Progenitor cell of endocrine pancreas (in vitro differentiated cells): ENCODE measurements at places on chromosomes 5 and 9. TPM values are rescaled to one million over a fixed set of nuclear protein-coding genes. Genes with fewer than 3 reads are reported as not detected.

- no peak for DNase-seq
Observed at GRCh38 chr9:133637451-133638055, 1.4 kb downstream of the DBH start.

DNA sequence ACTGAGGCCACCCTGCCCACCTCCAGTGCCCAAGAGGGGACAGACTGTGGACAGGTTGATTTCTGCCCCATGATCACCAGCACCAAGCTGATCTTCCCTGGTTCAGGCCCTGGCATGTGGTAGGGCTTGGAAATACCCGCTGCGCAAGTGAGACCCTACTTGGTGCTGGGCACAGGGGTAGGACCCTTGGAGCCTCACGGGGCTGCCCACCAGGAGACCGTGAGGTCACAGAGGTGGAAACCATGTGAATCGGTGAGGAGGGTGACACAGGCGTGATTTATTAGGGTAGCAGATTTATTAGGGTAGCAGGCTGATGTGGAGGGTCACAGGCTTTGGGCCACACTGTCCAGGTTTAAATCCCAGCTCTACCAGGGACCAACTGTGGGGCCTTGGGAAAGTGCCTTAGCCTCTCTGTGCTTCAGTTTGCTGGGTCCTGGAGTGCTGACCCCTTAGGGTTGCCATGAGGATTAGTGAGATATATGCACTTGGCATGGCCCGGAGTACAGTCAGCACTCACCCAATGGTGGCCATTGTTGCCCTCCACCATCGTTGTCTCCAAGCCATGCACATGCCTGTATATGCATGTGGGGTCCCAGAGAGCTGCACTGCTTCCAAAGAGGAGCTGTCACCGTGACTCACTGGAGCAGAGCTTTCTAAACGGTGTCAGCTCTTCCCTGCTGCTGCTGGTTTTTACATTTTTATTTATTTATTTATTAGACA, 20.9 kb upstream of the DUSP1 start:
- no peak for DNase-seq

GRCh38 chr9:98998441-98999151, 54.9 kb downstream of the COL15A1 start:
- DNase-seq, result peak; percentile 76

DNA sequence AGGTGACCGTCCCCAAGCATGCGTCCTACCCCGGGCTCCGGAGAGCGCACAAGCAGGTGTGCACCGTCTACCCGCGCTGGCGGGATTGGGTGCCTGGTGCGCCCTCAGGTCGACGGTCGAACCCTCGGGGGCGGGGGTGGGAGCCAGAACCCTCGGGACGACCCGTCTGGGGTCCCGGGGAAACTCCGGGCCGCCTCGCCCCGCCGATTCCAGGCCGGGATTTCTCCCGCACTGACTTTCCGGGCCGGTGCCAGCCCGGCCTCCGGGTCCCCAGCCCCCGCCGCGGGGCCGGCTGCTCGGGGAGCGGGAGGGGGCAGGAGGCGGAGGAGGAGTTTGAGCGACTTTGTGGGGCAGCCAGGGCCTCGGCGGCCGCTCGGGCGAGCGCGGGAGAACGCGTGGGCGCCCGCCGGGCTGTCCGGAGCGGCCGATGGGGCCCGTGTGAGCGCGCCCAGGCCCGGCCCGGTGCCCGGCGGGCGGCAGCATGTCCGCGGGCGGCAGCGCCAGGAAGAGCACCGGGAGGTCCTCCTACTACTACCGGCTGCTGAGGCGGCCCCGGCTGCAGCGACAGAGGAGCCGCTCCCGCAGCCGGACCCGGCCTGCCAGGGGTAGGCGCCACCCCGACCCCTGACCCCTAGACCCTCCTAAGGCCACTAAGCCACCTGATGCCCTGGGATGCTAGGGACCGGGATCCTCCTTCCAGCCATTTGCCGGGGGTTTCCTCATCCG, at the start of gene DAB2IP:
Gene DAB2IP (plus strand): TSS at position 340 of the 726 bp plus-strand sequence. CDS start 142 bp downstream, at position 482.
- peak; percentile 63 for DNase-seq

DNA sequence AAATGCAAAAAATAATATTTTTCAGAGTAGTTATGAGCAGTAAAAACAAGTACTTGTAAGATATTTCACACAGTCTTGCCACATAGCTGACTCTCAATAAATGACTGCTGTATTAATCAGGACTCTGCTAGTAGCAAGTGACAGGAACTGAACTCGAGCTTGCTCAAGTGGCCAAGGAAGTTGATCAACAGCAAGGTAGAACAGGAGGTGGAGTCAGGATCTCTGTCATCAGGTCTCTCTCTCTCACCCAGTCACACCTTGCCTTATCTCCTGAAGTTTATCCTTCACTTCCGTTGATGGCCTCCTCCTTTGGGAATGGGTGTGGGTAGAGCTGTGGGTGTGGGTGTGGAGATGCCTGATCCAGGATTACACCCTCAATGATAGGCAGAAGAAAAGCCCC, 107.0 kb downstream of the GPBP1 start:
- DNase-seq, result no peak

DNA sequence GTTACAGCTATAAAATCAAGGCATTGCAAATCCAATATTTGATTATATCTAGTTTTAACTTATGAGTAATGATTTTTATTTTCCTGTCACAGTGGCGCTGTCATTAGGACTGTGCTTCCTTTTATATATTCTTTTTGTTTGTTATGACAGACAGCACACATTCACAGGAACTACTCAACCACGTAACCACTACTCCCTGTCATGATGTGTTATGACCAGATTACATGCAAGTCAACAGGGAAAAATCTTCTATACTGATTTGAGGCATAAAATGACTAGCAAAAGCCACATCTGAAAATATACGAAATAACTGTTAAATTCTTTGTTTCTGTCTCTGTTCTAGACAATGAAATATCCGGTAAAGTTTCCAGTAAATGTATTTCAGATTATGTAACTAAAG, 25.4 kb downstream of the SREK1 start:
- DNase-seq, result no peak

DNA sequence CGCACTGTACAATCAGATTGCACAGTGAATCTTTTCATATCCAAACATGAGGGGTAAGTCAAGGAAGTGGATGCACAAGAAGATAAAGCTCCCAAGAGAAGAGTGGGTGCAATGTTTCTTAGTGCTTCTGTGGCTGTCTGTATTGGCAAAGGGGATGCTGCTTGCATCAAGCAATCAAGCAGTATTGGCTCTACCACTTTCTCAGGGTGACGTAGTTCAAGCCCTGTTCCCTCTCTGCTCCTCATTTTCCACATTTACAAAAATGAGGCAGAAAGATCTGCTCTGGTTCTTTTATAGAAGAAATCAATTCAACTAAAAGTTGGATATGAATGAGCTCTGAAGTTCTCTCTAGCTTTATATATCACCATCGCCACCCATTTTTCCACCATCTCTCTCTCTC, 2.3 kb downstream of the TNFSF8 start:
- no peak for DNase-seq

DNA sequence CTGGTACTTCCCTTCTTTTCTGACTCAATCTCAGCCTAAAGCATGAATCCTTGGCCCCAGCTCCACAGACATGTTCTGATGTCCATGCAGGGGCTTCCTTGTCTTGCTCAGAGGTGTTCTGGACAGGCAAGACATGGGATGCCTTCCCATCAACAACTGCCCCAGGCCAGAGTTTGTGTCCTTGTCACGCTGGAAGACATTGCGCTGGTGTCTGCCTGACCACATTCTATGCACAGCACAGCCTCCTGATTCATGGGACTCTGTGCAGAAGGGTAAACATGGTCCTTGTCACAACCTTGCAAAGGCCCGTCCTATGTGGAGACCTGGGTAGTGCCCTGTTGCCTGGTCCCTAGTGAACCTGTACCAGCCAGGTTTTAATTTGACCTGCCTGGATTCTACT, 212.2 kb downstream of the FSTL4 start:
- no peak for DNase-seq

- no peak for DNase-seq
Observed at GRCh38 chr9:137226338-137227053, 806 bp upstream of the RNF224 start.

GRCh38 chr5:39633057-39633456, 208.3 kb upstream of the DAB2 start:
- DNase-seq, result no peak

GRCh38 chr5:109823597-109823996, 133.9 kb downstream of the MAN2A1 start:
- no peak for DNase-seq

- DNase-seq, result no peak
Observed at GRCh38 chr5:75412111-75412990, 75.3 kb downstream of the HMGCR start.

- DNase-seq, result no peak
Observed at GRCh38 chr5:6632324-6632887, 438 bp downstream of the NSUN2 start.

DNA sequence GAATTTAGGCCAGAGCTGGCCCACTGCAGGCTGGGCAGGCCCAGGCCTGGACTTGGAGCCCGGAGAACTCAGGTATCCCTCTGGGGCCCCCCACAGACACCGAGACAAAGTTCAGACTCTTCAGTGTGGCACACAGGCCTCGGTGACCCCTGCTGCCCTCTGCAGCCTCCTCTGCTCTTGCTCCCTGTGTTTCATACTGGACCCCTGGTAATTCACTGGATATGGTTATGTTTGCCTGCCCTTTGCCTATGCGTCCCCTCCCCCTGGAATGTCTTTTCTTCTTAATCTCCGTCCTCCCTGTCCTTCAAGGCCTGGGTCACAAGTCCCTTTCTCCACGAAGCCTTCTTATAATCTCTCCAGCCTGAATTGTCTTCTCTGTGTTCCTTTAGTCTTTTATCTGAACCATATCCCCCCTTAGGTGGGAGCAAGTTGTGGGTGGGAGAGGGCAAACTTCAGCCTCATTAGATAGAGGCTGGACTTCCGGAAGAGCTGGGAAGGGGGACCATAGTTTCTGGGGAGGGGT, 30.1 kb downstream of the GSN start:
- DNase-seq, result no peak

GRCh38 chr5:135179308-135179980, 145.4 kb upstream of the PITX1 start:
- no peak for DNase-seq

SLC6A7 gene
- total RNA-seq, result not detected in 2 replicates

PCDHB2 gene
- total RNA-seq, result 75.5 and 80.4 TPM in 2 replicates

PKN3 gene
- 20.0 and 20.2 TPM in 2 replicates for total RNA-seq

IL9 gene
- total RNA-seq, result not detected in 2 replicates

ADRA1B gene
- 0.57 and 0.71 TPM in 2 replicates for total RNA-seq

IGIP gene
- total RNA-seq, result 2.0 and 2.1 TPM in 2 replicates

SLC28A3 gene
- total RNA-seq, result 0.55 and 0.62 TPM in 2 replicates

MEF2C gene
- 1.9 and 2.6 TPM in 2 replicates for total RNA-seq

SLCO4C1 gene
- total RNA-seq, result 4.0 and 4.8 TPM in 2 replicates
